Adipose tissue (tissue), 3 donors: ENCODE measurements at places on chromosomes 12 and 14. TPM values are rescaled to one million over a fixed set of nuclear protein-coding genes. Genes with fewer than 3 reads are reported as not detected.

Gene DPPA3
- not detected for polyA plus RNA-seq

Gene TMEM19
- polyA plus RNA-seq = 11.0 TPM

Gene HOXC11
- not detected for polyA plus RNA-seq

Gene APOF
- polyA plus RNA-seq = not detected

Gene HOXC4
- 0.18 TPM for polyA plus RNA-seq

Gene RAD51AP1
- 0.76 TPM for polyA plus RNA-seq

Gene MMP19
- polyA plus RNA-seq = 100 TPM

Gene CD163
- 123 TPM for polyA plus RNA-seq

Gene CLEC7A
- 1.7 TPM for polyA plus RNA-seq

Gene HAL
- polyA plus RNA-seq = 3.7 TPM

Gene MAP3K9
- polyA plus RNA-seq = 0.22 TPM

Gene STYK1
- polyA plus RNA-seq = 0.86 TPM

Gene LMNTD1
- 0.28 TPM for polyA plus RNA-seq

Gene BEST3
- polyA plus RNA-seq = not detected

Gene PTCSC3
- polyA plus RNA-seq = not detected

Gene C12orf57
- polyA plus RNA-seq = 326 TPM

Gene BRI3BP
- 2.7 TPM for polyA plus RNA-seq

Gene PLA2G1B
- polyA plus RNA-seq = 2.3 TPM

Gene RASSF9
- 2.1 TPM for polyA plus RNA-seq

Gene TCL1B
- polyA plus RNA-seq = not detected

Gene TAPBPL
- polyA plus RNA-seq = 15.9 TPM

Gene ERP27
- 44.0 TPM for polyA plus RNA-seq

Gene HOXC5
- 0.18 TPM for polyA plus RNA-seq

Gene PTPN21
- 8.3 TPM for polyA plus RNA-seq

Gene KRT75
- not detected for polyA plus RNA-seq

Gene ACTN1
- polyA plus RNA-seq = 179 TPM

Gene KRT71
- not detected for polyA plus RNA-seq

Gene RPGRIP1
- 0.45 TPM for polyA plus RNA-seq

Gene PDE3A
- 3.5 TPM for polyA plus RNA-seq

Gene C14orf39
- polyA plus RNA-seq = not detected

Gene DUSP16
- polyA plus RNA-seq = 14.4 TPM

Gene C3AR1
- polyA plus RNA-seq = 15.2 TPM

Gene ARHGAP9
- 2.6 TPM for polyA plus RNA-seq

Gene STAB2
- 0.55 TPM for polyA plus RNA-seq

Gene PZP
- 0.56 TPM for polyA plus RNA-seq

Gene IFNG-AS1
- not detected for polyA plus RNA-seq

Gene ACOT6
- polyA plus RNA-seq = 0.34 TPM
